ENCODE measurements at places on chromosomes 1 and 21.

- no peak for DNase-seq
These were observed 15.8 kb downstream of the SNX7 start for GRCh38 chr1:98677288-98677687.

DNA sequence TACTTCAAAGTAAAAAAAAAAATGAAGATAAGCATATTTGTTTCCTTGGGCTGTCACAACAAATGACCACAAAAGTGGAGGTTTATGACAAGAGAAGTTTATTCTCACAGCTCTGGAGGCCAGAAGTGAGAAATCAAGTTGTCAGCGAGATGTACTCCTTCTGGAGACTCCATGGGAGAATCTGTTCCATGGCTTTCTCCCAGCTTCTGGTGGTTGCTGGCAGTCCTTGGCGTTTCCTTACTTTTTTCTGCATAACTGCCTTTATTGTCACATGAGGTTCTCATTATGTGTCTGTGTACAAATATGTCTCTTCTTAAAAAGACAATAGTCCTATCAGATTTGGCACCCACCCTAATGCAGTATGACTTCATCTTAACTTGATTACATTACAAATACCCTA is 398.3 kb downstream of the KCNT2 start:
- no peak for DNase-seq

GRCh38 chr1:8986814-8987190 is 39.4 kb downstream of the SLC2A7 start:
- no peak for DNase-seq

- no peak for DNase-seq
These were observed 19.4 kb downstream of the F11R start for GRCh38 chr1:161001525-161001924.

DNA sequence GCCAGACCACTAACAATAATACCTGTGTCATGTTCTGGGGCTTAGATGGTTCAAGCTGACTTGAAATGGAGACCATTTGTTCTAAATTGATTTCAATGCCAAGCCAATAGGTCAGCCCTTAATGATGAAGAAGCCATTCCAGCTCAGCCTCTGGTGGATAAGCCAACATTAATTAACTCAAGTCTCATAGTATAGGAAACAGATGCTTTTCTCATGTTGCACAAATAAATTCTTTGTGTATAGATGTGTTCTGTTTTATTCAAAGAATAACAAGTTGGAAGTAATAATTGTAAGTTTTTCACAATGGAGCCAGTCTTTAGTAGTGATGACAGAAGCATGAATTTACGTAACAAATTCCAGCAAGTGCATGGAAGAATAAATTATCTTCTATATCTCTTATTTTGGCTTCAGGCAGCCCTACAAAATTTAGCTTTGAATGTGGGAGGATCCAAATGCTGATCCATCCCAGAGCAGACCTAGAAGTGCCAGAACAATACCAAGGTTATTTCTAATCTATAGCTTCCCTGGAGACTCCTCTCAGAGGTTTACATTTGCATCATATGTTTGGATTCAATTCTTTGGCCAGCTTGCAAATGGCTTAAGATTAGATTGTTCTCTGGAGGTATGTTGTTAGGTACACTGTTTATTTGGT is 42.2 kb upstream of the C1orf105 start:
- DNase-seq = no peak

GRCh38 chr21:35563885-35564451 is 496.4 kb downstream of the SETD4 start:
- DNase-seq = no peak

- no peak for DNase-seq
These were observed 86.3 kb downstream of the ACBD6 start for GRCh38 chr1:180415985-180416633.

DNA sequence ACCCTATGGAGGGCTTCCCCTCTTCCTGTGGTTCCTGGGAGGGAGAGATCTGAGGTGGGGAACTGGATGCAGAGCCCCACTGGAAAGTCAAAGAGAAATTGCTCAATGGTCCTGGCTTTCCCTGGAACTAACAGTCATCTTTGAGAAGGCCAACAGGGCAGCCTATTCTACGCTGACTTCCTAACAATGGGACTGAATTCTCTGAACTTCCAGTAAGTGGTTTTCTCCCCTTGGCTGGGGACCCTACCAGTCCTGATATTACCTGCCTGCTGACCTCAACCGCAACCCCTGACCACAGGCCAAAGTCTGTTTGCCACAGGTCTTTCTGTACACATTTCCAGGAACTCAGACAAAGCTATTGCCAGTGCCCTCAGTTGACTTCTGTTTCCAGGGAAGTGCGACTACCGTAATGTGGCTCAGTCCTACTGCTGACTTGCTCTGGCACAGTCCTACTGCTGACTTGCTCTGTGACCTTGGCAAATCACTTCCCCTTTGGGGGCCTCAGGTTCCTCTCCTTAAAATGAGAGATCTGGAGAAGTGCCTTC is 55.3 kb downstream of the C8B start:
- no peak for DNase-seq

DNA sequence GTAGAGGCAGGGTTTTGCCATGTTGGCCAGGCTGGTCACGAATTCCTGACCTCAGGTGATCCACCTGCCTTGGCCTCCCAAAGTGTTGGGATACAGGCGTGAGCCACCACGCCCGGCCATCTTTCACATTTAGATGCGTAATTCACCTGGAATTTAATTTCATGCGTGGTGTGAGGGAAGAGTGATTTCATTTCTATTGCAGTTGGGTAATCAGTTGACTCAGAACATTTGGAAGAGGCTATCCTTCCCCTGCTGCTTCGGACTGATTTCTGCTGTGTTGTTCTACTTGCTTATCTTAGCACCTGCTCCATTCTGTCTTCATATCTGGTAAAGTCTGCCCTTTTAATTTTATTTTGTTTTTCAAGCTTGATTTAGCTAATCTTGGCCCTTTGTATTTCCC is 19.1 kb downstream of the DIP2A start:
- no peak for DNase-seq

DNA sequence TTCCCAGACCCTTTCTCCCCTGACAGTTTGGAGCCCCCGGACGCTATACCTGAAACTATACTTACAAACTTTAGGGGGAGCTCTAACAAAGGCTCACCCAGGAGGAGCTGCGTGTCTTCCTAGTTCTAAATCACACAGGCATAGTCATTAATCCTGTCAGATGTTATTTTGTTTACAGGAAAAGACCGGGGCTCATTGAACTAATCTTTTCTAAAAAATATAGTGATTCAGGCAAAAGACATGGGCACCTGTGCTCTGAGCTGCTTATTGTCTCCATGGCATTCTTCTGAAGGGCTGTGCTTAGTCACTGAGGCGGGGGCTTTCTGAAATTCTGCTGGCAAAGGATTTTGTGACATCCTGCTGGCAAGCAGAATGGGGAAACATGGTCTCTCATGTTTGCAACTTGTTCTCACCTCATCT is 1577.0 kb downstream of the NCAM2 start:
- DNase-seq = no peak

DNA sequence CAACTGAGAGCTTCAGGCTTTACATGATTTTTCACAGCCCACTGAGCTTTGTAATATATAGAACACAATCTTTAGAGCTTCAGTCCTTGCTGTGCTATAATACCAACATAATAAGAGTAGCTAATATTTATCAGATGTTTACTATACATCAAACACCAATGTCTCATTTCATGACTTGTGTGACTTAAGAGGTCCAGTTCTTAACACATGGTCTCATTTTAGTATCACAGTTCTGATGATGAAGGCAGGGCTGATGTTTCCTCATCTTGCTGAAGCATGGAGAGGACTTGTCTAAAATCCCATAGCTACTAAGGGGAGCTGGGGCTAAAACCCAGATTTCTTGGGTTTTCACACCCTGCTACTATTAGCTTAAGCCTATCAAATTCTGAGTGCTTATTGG is 5.5 kb downstream of the MTR start:
- no peak for DNase-seq

GRCh38 chr1:31915438-31915837 is 22.7 kb downstream of the PTP4A2 start:
- no peak for DNase-seq

- DNase-seq = no peak
These were observed 129.9 kb upstream of the CD34 start for GRCh38 chr1:208040821-208041297.

Measured in cortex of kidney (tissue), 1 donor.